Skeletal muscle cell (primary cell): ENCODE measurements at places on chromosomes 16 and 17.

DNA sequence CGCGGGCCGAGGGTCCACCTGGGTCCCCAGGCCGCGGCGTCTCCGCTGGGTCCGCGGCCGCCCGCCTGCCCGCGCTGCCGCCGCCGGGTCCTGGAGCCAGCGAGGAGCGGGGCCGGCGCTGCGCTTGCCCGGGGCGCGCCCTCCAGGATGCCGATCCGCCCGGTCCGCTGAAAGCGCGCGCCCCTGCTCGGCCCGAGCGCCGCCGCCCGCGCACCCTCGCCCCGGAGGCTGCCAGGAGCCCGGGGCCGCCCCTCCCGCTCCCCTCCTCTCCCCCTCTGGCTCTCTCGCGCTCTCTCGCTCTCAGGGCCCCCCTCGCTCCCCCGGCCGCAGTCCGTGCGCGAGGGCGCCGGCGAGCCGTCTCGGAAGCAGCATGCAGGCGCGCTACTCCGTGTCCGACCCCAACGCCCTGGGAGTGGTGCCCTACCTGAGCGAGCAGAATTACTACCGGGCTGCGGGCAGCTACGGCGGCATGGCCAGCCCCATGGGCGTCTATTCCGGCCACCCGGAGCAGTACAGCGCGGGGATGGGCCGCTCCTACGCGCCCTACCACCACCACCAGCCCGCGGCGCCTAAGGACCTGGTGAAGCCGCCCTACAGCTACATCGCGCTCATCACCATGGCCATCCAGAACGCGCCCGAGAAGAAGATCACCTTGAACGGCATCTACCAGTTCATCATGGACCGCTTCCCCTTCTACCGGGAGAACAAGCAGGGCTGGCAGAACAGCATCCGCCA is 504 bp downstream of the FOXC2 start:
- DNase-seq: no peak

- DNase-seq: no peak
Measured at GRCh38 chr16:50718061-50718760, 23.7 kb upstream of the CYLD start.

DNA sequence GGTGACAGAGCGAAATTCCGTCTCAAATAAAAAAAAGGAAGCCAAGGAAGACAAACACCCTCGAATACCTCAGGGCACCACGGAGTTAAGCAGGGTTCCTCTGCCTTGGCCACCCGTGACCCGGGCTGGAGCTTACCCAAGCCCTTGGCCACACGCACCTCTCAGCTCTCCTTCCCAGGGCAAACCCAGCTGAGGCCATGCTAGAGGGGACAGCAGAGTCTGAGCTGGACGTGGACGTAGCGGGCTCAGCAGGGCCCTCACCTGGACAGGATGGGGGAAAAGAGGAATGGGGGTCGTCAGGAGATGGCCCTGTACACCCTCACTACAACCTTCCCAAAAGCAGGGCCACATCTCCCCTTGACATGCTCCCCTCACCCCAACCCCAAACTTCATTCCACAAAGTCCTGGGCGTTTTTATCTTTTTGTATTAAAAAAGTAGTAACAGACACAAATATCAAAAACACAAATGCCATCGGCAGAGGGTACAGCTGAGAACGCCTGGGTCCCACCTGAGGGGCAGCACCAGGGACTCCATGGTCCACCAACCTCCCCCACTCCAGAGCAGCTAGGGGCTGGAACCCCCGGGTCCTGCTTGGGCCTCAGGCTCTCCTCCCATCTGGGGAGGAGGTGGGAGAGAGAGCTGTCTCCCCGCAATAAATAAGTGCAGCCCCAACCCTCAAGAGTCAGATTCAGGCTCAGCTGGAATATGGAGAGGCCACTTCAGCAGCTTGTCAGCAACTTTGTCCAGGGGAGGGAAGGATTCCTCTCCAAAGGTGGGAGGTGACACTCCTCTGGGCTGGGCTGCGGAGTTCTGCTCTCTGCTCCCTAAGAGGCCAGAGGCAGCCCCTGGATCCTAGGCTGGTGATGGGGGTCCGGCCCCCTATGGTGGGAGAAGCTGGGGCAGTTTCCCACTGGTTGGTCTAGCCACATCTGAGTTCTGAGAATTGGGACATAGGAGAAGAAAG is 11.9 kb downstream of the PER1 start:
- no peak for DNase-seq

GRCh38 chr16:13378151-13378550 is 476.8 kb downstream of the SHISA9 start:
- no peak for DNase-seq

DNA sequence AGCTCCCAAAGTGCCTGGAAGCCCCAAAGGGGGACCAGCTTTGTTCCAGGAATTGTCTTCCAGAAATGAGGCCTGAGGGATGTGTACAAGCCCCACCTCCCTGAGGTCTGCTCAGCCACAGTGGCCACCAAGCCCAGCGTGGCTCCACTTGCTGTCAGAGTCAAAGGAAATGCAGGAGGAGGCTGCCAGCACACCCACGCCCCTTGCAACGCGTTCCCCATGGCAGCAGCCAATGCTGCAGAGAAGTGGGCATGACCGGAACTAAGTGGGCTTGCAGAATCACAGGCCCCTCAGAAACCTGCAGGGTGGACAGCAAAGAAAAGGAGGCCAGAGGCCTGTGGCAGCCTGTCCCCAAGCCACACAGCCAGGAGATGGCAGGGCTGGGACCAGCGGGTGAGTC is 320.8 kb downstream of the FOXL1 start:
- DNase-seq: no peak

DNA sequence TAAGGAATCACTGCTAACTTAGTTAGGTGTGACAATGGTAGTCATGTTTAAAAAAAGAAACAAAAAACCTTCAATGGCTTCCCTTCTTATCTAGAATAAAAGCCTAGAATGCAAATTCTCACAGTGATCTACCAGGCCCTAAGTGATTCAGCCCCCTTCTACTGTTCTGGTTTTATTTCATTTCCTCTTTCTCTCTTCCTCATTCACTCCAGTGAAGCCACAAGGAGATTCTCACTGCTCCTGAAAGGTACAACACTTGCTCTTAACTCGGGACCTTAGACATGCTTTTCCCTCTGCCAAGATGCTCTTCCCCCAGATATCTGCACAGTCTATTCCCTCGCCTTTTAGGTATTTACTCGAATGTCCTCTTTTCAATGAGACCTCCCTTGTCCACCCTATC is 3.7 kb downstream of the PIGS start:
- no peak for DNase-seq
